ENCODE measurements at places on chromosomes 2 and 18.

GRCh38 chr2:56109994-56110393 lies 73.8 kb upstream of the CCDC85A start:
- DNase-seq, result no peak

DNA sequence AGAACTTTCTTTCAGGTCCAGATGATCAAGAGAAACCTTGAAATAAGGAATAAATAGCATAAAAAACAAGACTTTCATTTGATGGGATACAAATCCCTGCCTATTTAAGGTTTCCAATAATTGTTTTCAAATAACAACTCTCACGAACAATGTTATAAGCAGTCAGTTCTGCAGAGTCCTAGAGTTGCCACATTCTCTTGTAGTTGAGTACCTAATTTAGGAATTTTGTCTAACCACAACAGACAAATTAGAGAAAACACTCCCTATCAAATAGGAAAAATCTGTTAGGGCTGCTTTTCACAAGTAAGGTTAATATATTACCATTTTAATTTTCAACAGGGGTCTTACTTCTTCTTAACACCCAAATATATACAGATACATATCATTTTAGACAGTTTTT lies 130.1 kb upstream of the CDH20 start:
- no peak for DNase-seq

GRCh38 chr2:101147971-101148370 lies 3.2 kb downstream of the TBC1D8 start:
- no peak for DNase-seq

- no peak for DNase-seq
Measured at GRCh38 chr2:236541008-236541562, 28.5 kb upstream of the ACKR3 start.

DNA sequence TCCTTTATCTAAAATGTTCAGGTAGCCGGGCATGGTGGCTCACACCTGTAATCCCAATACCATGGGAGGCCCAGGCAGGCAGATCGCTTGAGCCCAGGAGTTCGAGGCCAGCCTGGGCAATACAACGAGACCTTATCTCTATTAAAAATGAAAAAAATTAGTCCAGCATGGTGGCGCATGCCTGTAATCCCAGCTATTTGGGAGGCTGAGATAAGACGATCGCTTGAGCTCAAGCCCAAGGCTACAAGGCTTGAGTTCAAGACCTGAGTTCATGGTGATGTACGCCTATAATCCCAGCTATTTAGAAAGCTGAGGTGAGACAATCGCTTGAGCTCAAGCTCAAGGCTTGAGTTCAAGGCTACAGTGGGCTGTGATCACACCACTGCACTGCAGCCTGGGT lies 45.6 kb upstream of the GPR75 start:
- DNase-seq, result no peak

GRCh38 chr2:104641786-104642185 lies 212.1 kb upstream of the POU3F3 start:
- DNase-seq, result no peak

- no peak for DNase-seq
Measured at GRCh38 chr2:197869501-197870111, 65.2 kb downstream of the PLCL1 start.

DNA sequence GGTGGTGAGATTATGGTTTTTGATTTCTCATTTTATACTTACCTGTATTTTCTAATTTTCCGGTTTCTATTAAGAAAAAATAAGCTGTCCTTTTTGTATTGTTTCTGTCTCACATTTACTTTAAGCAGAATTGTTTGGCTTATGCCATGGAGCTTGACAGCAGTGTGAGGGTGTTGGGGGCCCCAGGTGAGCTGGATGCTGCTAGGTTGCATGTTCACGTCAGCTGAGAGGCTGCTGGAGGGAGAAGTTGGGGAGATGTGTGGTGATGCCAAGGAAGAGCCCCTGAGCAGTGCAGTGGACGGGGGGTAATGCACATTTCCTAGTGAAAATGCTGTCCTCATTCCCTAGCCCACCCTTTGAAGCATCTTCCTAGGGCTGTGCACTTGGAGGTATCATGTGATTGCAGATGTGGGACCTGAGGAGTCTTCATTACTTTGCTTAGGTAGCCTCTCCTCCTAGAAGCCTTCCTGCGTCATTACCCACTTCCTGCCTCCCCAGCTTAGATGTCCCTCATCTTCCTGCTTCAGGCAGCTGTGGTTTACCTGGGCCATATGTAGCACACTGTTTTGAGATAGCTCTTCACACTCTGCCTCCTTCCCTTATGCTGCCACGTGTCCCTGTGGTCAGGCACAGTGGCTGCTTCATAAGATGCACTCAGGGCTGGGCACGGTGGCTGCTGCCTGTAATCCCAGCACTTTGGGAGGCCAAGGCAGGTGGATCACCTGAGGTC lies 16.2 kb downstream of the ATG16L1 start:
- DNase-seq, result no peak

- peak; percentile 59 for DNase-seq
Measured at GRCh38 chr2:231795525-231796327, 9.5 kb downstream of the COPS7B start.

- DNase-seq, result no peak
Measured at GRCh38 chr18:23266717-23267446, 131.6 kb downstream of the CABLES1 start.

GRCh38 chr2:7265286-7265685 lies 348.1 kb downstream of the RNF144A start:
- DNase-seq, result no peak

DNA sequence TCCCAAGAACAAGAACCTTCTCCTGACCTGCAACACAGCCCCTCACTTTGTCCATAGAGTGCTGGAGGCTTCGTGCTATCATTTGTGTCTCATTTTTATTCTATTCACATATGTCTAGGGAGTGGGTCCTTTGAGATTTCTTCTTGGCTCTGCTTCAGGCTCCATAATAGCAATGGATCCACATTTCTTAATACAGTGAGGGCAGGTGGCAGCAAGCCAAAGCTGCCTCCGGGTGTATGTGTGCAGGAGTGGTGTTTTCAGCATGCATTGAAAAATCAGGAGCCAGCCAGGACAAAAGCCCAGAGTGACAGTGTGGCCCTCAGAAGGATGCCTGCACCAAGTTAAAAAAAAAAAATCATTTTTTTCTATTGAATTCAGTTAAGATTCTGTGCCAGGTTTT lies 115.1 kb upstream of the PELI1 start:
- DNase-seq, result no peak

- DNase-seq, result no peak
Measured at GRCh38 chr2:26471289-26471688, 6.6 kb downstream of the OTOF start.

DNA sequence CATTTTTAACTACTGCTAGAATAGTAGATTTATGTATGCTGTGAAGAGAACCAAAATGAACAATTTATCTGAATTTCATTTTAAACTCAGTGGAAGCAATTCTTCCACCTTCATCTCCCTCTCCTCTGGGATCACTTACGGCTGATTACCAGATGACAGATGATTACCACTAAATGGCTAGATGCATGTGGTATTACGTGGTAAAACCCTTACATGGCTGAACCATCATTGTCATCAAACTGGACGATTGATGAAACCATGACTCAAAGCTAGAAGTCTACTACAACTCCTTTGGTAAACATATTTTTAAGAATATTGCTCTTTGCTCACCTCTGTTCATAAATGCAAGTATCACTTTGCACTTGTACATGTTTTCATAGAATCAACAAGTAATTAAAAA lies 48.5 kb upstream of the DOCK10 start:
- no peak for DNase-seq

DNA sequence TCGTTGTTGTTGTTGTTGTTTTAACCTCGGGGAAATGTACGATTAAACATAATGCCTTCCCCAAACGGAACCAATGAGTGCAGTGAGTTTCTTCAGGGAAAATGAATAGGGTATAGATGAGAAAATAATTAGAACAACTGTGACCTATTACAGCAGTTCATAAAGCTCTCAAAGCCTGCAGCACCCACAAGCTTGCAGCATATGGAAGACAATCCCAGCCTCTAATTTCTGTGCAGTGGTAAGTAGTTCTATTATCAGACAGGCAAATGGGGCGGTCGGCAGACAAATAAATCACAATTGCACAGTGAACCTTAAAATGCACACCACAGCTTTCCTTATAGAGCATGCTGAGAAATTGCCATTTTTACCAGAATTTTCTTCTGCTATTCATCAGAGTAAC lies 159.5 kb downstream of the MYT1L start:
- no peak for DNase-seq
